ENCODE measurements at places on chromosomes 5 and 9. TPM values are rescaled to one million over a fixed set of nuclear protein-coding genes. Genes with fewer than 3 reads are reported as not detected.

The PPP3R2 gene
- total RNA-seq, result not detected

The COL27A1 gene
- 6.7 TPM for total RNA-seq

The TTC1 gene
- 83.9 TPM for total RNA-seq

The C1QTNF2 gene
- 0.20 TPM for total RNA-seq

The KCNN2 gene
- 2.8 TPM for total RNA-seq

The UNC5A gene
- total RNA-seq, result 0.35 TPM

The SPATA31D4 gene
- total RNA-seq, result not detected

The STING1 gene
- total RNA-seq, result 22.9 TPM
